GM12891 (cell line): ENCODE measurements at places on chromosomes 6 and 20.

- DNase-seq: no peak
Observed at GRCh38 chr6:150713931-150714330, 114.2 kb downstream of the PLEKHG1 start.

- no peak for DNase-seq
Observed at GRCh38 chr6:12709116-12709515, 7.5 kb upstream of the PHACTR1 start.

GRCh38 chr20:43955062-43955749, 40.6 kb downstream of the TOX2 start:
- DNase-seq: peak; percentile 42

DNA sequence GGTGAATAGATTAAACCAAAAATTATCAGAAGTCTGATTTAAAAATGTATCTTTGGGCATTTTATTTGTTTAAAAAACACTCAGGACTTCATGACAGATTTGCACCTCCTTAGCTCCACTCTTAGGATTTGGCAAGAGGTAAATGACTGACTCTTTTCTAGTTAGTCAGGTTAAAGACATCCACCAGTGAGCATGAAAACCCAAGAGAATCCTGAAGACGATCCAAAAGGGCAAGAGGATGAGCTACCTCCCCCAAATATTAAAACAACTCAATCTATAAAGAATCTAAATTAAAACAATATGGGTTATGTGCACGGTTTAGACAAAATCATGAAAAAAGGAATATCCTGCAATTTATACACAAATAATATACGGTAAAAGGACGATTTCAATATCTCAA, 89.4 kb upstream of the OPRM1 start:
- no peak for DNase-seq

DNA sequence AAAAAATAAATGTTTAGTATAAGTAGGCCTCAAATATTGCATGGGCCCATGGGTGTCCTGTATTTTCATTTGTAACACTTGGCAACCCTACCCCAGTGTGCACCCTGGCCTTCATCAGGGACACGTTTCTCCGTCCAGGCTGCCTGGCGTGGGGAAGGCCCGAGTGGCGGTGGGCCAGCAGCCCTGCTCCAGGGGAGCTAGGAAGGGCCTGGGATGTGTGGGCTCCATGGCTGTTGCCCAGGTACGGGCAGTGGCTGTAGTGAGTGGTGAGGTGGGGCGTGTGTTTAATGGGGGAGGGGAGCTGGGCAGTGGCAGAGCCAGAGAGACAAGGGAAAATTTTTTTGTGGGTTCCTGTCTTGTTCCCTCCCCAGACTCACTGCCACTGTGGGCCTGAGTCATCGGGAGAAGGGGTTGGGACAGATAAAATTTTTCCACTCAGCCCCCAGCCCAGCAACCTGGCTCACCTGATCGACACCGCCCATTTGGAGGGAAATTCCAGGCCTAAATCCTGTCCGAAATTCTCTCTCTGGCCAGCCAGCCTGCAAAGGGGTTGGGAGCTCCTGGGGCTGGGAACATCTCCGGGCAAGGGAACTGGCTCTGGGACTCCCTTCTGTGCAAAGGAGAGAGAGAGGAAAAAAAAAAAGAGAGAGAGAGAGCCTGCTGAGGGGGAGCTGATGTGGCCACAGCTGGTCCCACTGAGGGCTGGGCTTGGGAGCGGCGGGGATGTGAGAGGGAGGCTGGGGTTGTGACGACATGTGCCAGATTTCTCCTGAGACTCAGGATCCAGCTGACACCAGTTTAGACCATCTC, 32.5 kb upstream of the VEGFA start:
- DNase-seq: no peak

DNA sequence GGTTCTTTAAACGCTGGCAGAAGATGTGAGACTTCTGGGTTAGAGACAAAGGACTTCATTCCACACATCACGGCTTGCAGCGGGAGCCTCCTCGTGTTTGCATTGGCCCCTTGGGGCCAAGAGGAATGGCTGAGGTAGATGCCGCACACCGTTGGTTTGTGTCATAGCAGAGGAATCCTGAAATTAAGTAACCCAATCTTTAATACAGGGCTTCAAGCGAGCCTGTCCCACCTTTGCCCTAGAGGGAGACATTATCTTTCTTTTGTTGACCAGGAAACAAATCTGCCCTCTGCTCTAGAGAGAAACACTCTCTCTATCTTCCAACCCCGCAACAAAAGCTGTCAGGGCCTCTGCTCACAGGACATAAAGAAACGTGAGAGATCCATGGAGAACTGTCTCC, 277.5 kb upstream of the ZFP64 start:
- DNase-seq: no peak

DNA sequence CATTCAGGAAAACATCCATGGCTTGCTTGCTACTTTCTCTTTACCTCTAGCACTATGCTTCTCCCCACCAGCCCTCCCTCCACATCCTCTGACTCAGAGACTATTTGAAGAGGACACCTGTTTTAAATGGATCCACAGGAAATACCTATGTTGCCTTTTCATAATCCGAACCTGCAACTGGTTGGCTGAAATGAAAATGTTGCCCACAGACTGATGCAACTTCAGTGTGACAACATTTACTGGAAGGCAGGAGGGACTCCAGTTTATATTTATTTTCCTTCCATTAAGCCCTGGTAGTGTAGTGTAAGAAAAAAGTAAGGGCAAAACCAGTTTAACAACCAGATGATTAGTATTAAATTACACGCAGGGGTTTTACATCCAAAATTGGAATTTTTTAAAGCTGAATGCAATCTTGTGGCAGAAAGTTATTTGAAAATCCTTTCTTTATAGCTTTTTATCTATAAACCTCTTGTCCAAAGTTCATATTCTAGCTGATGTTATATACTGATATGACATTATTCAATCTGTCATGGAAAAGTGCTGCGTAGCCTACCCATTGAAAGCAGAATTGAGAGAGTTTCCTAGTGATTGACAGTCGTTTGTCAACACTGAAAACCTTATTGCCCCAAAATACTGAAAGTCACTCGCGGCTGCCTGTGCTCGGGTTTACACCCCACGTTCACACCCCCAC, 881 bp upstream of the AIG1 start:
- DNase-seq: no peak

DNA sequence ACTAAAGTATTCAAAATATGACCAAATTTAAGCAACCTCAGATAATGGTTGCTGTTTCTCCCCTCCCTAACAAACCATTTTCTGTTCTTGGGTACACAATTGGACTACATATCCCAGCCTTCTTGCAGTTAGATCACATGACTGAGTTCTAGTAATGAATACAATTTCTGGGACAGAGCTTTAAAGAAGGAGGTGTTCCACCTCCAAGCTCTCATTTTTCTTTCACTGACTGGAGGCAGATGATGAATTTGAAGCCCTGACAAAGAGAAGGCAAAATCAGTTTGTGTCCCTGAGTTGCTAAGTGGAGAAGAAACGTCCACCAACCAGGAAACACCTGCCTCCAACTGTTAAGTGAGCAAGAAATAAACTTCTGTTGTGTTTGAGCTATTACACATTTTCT, 117.2 kb downstream of the LCA5 start:
- no peak for DNase-seq

DNA sequence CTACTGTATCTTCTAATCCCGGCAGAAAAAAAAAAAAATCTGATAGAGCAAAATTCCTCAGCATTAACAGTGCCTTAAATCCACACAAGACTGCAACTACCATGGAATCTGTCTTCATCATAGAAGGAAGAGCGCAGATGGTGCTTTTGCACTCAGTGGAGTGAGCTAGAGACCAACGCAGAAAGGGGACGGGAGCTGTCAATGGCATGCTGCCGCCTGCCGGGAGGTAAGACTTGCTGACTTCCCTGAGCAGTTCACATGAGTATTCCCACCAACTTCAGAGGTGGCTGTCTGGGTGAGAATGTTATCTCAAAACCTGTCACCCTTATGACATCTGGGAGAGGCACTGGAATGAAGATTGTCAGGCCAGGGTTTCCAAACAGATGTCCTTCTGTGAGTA, 35.6 kb downstream of the DZANK1 start:
- DNase-seq: no peak

- DNase-seq: no peak
Observed at GRCh38 chr6:82959385-82959941, 106.2 kb downstream of the UBE3D start.

- DNase-seq: no peak
Observed at GRCh38 chr6:1630212-1630770, 20.6 kb downstream of the FOXC1 start.

GRCh38 chr6:10522929-10523573, 1.9 kb downstream of the GCNT2 start:
- no peak for DNase-seq
